ENCODE measurements at places on chromosomes 13 and 19. TPM values are rescaled to one million over a fixed set of nuclear protein-coding genes. Genes with fewer than 3 reads are reported as not detected.

The NLRP4 gene
- not detected for polyA plus RNA-seq

The ZNF135 gene
- polyA plus RNA-seq, result not detected

The EFNA2 gene
- polyA plus RNA-seq, result 6.0 TPM

The ZNF578 gene
- not detected for polyA plus RNA-seq

The PRR22 gene
- polyA plus RNA-seq, result 1.0 TPM

The ZNF814 gene
- 2.1 TPM for polyA plus RNA-seq

The LRRC4B gene
- not detected for polyA plus RNA-seq

The C1QTNF9 gene
- polyA plus RNA-seq, result not detected

The SLC1A6 gene
- not detected for polyA plus RNA-seq

The MEDAG gene
- not detected for polyA plus RNA-seq

The CD209 gene
- not detected for polyA plus RNA-seq

The HCN2 gene
- polyA plus RNA-seq, result 0.05 TPM

The ZNF534 gene
- not detected for polyA plus RNA-seq

The DNMT1 gene
- polyA plus RNA-seq, result 31.2 TPM

The CLDN10 gene
- polyA plus RNA-seq, result not detected

The RAB8A gene
- 36.7 TPM for polyA plus RNA-seq

The GRK1 gene
- 0.03 TPM for polyA plus RNA-seq

The CEACAM8 gene
- polyA plus RNA-seq, result not detected

The LAIR1 gene
- 0.75 TPM for polyA plus RNA-seq

The PABPC3 gene
- polyA plus RNA-seq, result 0.09 TPM

The NCAN gene
- 0.05 TPM for polyA plus RNA-seq

The APOC4 gene
- polyA plus RNA-seq, result not detected

The PEX11G gene
- not detected for polyA plus RNA-seq

The ZNF600 gene
- 16.7 TPM for polyA plus RNA-seq

The ADAMTS10 gene
- polyA plus RNA-seq, result 1.7 TPM

The CYSLTR2 gene
- polyA plus RNA-seq, result not detected

The TTC9B gene
- polyA plus RNA-seq, result not detected

The CCDC70 gene
- polyA plus RNA-seq, result not detected

The NECTIN2 gene
- 164 TPM for polyA plus RNA-seq

The SPART gene
- polyA plus RNA-seq, result 8.9 TPM

The GPC5 gene
- polyA plus RNA-seq, result 0.21 TPM

The LILRB4 gene
- polyA plus RNA-seq, result not detected

The CYP2F1 gene
- not detected for polyA plus RNA-seq

The TINCR gene
- 0.30 TPM for polyA plus RNA-seq

The SERP2 gene
- not detected for polyA plus RNA-seq

The CD177 gene
- not detected for polyA plus RNA-seq

The OR7D2 gene
- polyA plus RNA-seq, result 0.07 TPM

The IGSF23 gene
- 8.8 TPM for polyA plus RNA-seq

The IGFL1 gene
- polyA plus RNA-seq, result not detected

The ENOX1 gene
- polyA plus RNA-seq, result 0.05 TPM

The PEG3 gene
- 207 TPM for polyA plus RNA-seq

The BIVM gene
- 10.4 TPM for polyA plus RNA-seq

The PCDH9 gene
- 0.01 TPM for polyA plus RNA-seq

The VSIG10L gene
- 8.5 TPM for polyA plus RNA-seq

The PRTN3 gene
- polyA plus RNA-seq, result 0.10 TPM

The SMIM44 gene
- polyA plus RNA-seq, result not detected

The GPR4 gene
- 0.15 TPM for polyA plus RNA-seq

The SPACA4 gene
- not detected for polyA plus RNA-seq

Measured in HepG2 (cell line).